ENCODE measurements at places on chromosomes 6 and 20.

DNA sequence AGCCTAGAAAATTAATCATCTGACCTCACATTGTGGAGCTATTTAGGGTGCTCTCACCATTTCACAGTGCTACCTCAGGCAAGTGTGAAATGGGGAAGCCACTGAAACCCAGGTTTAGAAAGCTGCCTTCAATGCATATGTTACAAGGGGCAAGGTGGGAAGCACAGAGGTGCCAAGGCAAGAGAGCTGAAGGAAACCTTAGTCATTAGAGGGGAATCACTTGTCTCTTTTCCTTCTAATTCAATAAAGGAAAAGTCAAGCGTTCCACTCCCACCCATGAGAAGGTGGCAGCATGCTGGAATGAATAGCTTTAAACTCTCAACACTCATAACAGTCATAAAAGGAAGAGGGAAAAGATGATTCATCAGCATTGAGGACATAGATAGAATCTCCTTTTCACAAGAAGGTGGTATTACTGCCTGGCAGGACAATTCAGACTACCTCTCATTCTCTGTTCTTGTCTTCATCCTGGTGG, 251.9 kb upstream of the IRAK1BP1 start:
- no peak for ATAC-seq

- ATAC-seq, result no peak
Observed at GRCh38 chr6:112947507-112947906, 600.4 kb downstream of the RFPL4B start.

DNA sequence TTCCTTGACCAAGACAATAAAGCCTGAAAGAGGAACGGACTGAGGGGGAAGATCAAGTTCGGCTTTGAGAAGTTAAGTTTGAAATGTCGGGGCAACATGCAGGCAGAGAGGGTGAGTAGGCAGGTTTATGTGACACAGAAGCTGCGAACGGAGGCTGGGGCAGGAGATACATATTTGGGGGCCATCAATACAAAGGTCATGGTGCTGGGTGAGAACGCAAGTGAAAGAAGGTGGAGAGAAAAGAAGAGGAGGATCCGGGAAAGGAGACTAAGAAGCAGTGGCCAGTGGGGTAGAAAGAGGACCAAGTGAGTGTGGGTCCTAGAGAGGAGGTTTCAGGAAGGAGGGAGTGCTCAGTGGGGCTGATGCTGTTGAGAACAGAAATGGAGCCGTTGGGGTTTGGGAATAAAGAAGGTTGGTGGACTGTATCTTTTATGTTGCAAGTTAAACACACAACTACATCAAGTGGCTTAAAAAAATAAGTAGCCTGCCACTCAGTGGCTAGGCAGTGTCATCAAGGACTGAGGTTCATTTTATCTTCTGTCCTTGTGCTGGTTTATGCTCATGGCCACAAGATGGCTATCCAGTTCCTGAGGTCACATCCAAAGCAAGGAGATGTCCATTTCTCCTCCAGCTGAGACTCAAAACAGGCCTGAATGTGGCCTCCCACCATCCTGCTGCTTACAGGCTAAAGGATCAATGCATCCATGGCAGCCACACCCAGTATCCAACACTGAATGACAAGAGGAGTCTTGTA, 1.7 kb upstream of the BLCAP start:
- ATAC-seq, result no peak

DNA sequence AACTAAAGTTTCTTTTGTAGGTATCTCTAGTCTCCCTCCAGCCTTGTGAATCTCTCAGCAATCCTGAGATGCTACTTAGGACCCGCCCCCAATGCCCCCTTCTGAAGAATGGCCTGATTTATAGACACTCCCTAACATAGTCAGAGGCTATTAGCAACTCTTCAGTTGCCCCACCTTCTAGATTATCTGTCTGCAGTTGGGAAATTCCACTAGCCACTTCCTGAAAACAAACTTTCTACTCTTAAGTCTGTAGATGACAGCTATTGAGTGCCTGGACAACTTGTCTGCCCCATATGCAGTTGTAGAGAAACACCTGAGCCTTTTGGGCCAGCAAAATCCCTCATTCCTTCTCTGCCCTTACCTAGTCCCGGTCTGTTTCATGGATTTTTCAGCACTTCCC, 188.2 kb upstream of the PREP start:
- no peak for ATAC-seq

GRCh38 chr6:157773248-157773773, 49.7 kb upstream of the SNX9 start:
- ATAC-seq, result no peak

GRCh38 chr6:429515-430121, 38.1 kb downstream of the IRF4 start:
- ATAC-seq, result no peak

GRCh38 chr20:33919653-33920052, 74.1 kb upstream of the RALY start:
- ATAC-seq, result no peak

DNA sequence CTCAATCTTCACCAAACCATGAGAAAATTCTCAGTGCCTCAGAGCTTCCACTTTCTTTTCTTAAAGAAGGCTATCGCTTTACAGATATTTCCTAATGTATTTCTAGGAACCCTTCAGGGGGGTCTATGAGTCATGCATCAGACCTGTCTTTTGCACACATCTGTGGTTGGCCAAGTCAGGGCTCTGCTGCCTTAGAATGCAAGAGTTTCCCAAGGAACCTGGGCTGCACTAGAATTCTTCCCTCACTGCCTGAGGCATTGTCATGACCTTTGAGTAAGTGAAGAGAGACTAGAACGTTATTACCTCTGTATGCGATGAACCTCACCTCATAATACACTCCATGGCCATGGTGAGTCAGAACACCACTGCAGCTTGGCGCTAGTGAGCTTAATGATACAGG, 365.0 kb upstream of the ID4 start:
- no peak for ATAC-seq

DNA sequence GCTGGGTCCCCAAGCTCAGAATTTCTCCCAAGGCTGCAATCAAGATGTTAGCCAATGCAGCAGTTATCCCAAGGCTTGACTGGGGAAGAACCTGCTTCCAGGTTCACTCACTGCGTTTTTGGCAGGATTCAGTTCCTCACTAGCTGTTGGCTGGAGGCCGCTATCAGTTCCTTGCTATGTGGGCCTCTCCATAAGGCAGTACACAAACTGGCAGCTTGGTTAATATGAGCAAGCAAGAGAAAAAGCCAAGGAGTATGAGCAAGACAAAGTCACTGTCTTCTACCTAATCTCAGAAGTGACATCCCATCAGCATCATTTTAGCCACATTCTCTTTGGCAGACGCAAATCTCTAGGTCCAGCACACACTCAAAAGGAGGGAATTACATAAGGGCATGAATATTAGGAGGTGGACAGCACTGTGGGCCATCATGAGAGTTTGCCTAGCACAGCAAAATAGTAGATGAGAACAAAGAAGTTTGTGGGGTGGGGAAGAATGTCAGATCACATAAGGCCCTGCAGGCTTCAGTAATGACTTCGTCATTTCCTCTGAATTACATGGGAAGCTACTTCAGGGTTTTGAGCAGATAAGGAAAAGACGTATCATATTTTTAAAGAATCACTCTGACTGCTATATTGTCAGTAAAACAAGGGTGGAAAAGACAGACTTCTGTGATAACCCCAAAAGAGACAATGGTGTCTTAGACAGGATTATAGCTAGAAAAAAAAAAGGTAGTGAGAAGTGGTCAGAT, 25.5 kb downstream of the LMBRD1 start:
- no peak for ATAC-seq

GRCh38 chr20:44367746-44368145, 12.2 kb downstream of the HNF4A start:
- no peak for ATAC-seq

GRCh38 chr6:127877231-127877630, 23.6 kb downstream of the THEMIS start:
- no peak for ATAC-seq

- ATAC-seq, result no peak
Observed at GRCh38 chr6:162728197-162728596, 423 bp downstream of the PACRG start.

All from gastroesophageal sphincter (tissue), 4 donors.